ENCODE measurements at places on chromosomes 3 and 15.

- DNase-seq, result no peak
Measured at GRCh38 chr3:48215019-48215418, 8.3 kb upstream of the CAMP start.

GRCh38 chr3:79329154-79329553 lies 438.6 kb downstream of the ROBO1 start:
- no peak for DNase-seq

DNA sequence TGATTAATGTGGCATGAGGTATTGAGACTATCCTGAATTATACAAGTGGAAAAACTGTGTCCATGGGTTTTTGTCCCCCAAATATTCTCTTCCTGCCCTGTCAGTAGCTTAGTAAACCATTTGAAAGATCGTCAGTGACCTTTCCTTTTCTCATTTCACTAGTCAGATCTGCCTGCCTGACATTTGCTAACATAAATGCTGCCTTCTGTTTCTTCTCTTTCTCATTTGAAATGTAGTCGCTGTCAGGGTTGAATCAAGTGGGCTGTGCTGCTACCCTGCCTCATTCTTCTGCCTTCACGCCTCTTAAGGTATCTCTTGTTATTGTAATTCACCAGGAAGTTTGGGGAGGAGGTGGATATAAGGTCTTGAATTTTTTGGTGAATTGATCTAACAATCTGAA lies 67.5 kb downstream of the LRCH3 start:
- DNase-seq, result no peak

DNA sequence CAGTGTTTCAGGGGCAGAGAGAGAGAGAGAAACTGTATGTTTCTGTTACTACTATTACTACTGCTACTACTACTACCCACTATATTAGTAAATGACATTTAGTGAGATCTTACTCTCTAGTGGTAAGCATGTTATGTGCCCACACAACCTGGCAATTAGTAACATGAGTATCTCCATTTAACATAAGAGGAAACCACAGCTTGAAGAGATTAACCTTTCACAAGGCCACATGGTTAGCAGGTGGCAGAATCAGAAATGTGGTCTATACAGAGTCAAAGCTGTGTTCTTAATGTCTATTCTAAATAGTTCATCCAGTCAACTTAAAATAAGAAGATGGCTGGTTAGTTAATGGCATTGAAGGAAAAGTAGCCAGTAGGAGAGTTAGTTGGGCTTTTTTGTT lies 961.6 kb downstream of the MCTP2 start:
- no peak for DNase-seq

DNA sequence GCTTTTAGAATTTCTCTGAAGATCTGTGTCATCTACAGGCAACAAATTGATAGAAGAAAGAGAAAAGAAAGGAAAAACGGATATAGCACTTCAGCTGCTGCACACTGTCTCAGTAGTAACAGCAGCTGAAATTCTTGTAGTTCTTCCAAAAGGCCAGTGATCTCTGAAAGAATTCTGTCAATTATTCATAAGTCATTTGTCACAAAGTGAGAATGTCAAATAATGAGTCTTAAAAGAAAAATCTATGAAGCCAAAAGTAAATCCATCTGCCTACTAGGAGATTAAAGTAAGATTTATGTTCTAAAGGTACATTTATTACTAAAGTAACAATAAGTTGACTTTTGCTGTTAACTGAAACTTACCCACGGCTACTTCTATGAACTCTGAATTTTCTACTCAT lies 24.6 kb downstream of the IFT80 start:
- DNase-seq, result no peak

DNA sequence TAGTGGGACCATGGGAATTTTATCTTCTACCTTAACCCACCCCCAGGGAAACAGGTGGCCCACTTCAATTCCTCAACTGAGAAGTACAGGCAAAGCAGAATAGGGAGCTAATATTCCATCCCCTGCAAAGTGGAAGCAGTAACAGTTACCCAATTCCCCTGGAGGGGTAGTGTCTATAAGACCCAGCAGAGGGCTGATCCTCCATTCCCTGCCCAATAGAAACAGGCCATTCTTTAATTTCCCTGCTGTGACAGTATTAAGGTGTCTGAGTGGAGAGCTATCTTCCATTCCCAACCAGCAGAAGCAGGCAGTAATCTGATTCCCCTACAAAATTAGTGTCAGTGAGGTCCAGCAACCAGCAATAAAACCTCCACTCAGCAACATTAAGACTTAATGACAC lies 219.8 kb downstream of the ULK4 start:
- no peak for DNase-seq

- no peak for DNase-seq
Measured at GRCh38 chr3:26369133-26369532, 253.4 kb upstream of the LRRC3B start.

DNA sequence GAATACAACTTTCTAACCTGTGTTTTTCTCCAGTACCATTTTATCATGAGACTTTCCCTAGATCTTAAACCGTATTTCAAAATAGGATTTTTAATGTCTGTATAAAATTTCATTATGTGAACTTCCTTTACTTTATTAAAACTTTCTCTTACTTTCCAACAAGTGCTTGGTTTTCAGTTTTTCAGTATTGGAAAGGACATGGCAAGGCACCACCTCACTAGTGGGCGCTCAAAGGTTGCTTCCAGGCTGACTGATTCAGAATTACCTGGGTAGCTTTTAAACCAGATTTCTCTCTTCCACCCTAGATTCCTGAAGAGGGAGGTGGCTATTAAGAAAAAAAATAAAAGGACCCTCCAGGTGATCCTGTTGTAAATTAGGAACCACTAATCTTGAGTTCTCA lies 236.6 kb downstream of the SOX2 start:
- no peak for DNase-seq

DNA sequence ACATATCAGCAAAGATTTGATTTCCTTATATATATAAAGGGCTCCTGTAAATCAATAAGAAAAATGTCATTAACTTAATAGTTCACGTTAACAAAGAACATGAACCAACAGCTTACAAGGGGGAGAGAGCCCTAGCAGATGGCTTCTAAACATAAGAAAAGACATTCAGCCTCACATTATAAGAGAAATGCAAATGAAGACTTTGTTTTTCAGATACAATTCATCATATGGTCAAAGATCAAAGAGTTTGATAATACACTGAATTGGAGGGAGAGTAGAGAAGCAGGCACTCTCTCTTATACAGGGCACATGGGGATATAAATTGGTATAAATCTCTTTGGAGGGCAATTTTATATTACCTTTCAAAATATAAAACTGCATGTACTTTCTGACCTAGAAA lies 21.1 kb downstream of the RBP2 start:
- DNase-seq, result no peak

DNA sequence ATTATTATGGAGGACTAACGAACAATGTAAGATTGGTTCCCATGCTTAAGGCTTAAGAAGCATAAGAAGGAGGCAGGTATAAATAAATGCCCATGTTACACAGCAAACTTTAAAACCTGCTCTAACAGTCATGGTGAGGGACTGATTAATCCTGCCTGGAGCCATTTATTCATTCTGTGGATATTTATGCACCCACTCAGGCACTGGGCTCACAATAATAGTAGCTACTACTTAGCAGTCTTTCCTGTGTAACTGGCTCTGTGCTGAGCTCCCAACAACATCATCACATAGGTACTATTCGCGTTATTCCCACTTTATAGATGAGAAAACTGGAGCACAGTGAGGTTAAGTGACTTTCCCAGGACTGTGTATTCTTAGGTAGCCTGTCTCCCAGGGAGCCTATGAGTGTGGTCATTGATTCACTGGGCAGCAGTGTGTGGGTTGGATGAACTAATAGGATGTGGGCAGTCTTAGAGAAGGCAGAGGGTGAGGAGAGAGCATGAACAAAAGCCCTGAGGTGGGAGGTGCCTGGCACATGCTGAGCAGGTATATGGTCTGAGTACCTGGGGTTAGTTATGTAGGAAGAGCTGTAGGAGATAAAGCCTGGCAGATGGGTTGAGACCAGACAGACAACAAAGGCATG lies 44.1 kb upstream of the UMPS start:
- no peak for DNase-seq

DNA sequence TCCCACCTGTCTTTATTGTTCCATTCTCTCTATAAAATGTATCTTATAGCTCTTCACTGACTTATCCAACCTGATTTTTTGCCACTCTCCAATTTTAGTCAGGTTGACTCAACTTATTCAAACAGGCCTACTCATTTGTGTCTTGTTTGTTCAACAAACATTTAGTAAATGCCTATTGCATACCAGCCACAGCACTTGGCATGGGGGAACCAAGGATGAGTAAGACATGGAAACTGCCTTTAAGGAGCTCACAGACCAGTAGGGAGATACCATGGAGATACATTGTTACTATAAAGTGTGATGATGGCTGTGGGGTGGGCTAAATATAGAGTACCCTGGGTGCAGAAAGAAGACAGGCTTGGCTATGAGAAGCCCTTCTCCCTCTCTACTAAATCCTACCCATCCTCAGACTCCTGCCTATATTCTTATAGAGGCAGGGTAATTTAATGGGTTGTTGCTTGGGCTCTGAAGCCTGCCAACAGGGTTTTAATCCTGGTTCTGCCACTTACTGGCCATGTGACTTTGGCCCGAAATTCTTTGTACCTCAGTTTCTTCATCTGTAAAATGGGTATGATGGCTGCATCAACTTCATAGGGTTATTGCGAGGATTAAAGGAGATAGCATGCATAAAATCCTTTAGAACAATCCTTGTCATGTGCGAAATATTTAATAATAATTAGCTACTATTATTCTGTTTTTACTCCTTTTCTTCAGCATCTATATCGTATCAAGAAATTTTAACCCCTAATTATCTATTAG lies 348.5 kb upstream of the UMPS start:
- no peak for DNase-seq

DNA sequence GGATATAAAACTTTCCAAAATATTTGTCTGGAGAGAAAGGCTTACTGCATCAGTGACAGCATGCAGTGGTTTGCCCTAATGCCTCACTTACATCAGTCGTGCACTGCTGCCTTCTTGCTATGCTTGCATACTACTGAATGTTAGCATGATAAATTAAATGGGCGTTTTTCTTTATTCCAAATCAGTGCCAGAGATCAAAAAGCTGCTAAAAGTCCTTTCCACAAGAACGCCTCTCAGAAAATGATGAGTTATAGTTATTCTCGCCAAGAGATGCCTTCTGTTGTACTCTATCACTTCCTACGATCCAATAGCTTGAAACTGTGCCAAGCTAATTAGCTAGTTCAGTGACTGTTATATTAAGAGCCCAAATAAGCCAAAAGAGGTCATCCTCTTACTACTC lies 345.8 kb upstream of the ROBO2 start:
- no peak for DNase-seq

- DNase-seq, result no peak
Measured at GRCh38 chr15:51623386-51623938, 891 bp upstream of the DMXL2 start.

DNA sequence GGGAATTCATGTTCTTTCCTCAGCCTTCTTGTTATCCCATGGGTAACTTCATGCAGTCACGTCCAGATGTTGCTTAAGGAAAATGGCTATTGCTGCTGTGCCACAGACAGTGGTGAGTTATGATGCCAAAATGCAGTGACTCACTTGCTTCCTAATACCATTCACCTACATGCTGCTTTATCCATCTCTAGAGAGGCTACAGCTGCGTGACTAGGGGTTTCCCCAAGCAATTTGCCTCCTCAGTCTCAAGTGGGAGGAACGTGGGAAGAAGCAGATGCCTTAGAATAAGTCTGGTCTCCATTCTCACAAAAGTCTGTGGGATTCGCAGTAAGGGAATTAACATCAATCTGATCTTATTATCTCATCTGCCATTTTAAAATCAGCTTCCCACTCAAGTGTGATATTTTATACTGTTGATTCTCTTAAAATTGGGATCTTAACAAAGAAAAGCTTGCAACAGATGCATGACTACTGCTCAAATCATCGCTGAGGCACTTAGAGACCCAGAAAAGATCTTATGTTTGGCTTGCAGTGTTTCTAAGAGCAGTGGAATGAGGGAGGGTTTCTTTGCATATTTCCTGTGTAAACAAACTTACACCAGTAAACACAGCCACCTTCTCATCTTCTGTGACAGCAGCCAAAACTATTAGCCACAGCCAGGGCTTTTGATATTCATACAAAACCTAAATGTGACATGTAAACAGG lies 62.0 kb upstream of the ACP3 start:
- no peak for DNase-seq

GRCh38 chr3:194632226-194632808 lies 902 bp downstream of the TMEM44 start:
- DNase-seq, result no peak

DNA sequence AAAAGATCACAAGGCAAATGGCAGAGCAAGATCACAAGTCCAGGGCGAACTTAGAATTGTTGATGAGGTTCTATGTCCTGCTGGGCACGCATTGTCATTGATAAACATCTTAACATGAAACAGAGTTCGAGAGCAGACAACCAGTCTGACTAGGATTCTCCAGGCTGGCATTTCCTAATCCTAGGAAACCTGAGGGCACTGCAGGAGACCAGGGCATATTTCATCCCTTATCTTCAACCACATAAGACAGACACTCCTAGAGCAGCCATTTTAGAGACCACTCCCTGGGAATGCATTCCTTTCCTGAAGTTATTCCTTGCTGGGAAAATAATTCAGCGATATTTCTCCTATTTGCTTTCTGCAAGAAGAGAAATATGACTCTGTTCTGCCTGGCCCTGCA lies 1199.9 kb downstream of the SI start:
- DNase-seq, result no peak

DNA sequence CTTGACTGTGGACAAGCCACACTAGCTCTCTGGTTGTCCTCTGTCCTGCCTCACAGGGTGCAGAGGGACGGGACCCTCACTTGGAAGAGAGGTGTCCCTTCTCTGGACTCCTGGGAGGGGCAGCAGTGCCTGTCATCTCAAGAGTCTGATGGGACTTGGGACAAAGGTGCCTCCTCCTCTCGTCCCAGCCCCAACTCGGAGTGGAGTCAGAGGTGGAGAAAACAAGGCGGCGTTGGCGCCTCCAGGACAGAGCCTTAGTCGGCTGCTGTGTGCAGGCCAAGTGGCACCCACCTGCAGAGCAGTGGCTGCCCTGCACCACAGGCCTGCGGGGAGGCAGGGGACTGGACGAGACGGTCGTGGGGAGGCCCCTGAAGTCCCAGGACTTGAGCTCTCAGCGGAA lies 9.4 kb upstream of the SEC13 start:
- DNase-seq, result no peak

GRCh38 chr15:32817577-32817976 lies 99.8 kb downstream of the GREM1 start:
- no peak for DNase-seq

DNA sequence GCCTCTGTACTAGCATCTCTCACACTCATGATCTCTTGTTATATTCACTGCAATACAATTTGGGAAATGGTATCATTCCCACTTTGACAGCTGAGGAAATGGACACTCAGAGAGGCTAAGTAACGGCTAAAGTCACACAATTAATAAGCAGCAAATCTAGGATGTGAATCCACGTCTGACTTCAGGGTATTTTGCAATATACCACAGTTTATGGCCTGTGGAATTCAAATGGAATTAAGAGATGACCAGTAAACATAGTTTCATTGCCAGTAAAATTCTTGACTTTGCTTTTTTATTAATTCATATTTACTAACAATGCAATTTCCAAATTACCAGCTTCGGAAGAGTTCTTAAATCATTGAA lies 61.1 kb downstream of the CCNL1 start:
- no peak for DNase-seq
